ENCODE measurements at places on chromosomes 1 and 21. TPM values are rescaled to one million over a fixed set of nuclear protein-coding genes. Genes with fewer than 3 reads are reported as not detected.

FNDC10 gene
- total RNA-seq: 0.26 TPM

TMEM82 gene
- not detected for total RNA-seq

VANGL2 gene
- total RNA-seq: 2.3 TPM

PLK3 gene
- 14.2 TPM for total RNA-seq

SH2D1B gene
- total RNA-seq: 0.13 TPM

PHLDA3 gene
- total RNA-seq: 190 TPM

FAM78B gene
- total RNA-seq: 0.13 TPM

Measured in bronchial epithelial cell (primary cell).